ENCODE measurements at places on chromosomes 4 and X.
A peak's percentile ranks its signal among the peaks of the same experiment; 100 is the strongest.

DNA sequence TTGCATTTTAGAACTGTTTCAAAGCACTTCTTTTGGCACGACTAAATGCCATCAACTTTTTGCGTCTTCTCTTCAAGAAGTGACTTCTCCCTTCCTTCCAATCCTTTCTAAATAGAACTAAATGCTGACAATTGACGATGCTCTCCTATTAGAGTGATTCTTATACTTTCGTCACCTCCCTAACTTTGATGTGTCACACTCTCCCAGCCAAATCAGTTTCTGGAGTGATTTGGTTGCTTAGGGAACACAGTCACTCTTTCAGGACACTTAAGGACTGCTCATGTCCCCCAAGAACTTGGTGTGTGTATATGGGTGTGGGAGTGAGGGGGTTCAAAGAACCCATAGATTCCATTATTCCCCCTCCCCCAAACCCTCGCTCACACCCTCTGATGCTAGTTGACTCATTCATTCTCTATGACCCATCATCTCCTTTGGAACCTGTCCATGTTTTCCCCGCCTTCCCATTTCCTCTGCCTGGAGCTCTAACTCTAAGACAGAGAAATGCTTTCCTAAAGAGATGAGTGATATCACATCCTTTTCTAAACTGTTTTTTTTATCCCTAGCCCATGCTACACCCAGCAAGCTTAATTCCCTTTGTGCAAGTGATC lies 26.8 kb upstream of the AREG start:
- DNase-seq = no peak
- H3K4me1 ChIP-seq = no peaks in the 10 kb centered on the region
- H3K27me3 ChIP-seq = no peaks in the 10 kb centered on the region

GRCh38 chr4:76622126-76622525 lies 187.1 kb downstream of the SHROOM3 start:
- no peaks in the 10 kb centered on the region for H3K36me3 ChIP-seq
- no peaks in the 10 kb centered on the region for H3K27me3 ChIP-seq
- DNase-seq = no peak
- H3K4me1 ChIP-seq = peaks cover 41% of the 10 kb centered on the region
- no peak overlapping the region for H3K4me3 ChIP-seq
- peak overlapping the region; percentile 74 for H3K27ac ChIP-seq

DNA sequence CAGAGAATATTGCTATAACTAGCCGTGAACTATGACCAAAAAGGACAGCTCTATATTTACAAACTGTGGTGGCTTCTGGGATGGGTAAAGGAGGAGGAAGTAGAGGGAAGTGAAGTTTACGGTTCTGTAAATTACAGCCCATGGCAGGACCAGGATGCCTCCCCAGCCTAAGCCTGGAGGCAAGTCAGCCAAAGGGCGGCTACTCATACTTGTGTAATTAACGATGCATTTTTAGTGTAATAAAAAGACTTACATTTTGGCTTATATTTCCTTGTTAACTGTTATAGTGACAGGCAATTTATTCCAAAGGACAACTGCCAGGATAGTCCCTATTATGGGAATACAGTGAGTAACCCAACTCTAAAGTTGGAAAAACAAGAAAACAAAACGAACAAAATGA lies 139.9 kb upstream of the OTUD4 start:
- peak; percentile 10 for DNase-seq
- H3K27ac ChIP-seq = no peak overlapping the region
- H3K4me1 ChIP-seq = no peaks in the 10 kb centered on the region
- no peaks in the 10 kb centered on the region for H3K36me3 ChIP-seq
- H3K4me3 ChIP-seq = no peak overlapping the region
- H3K27me3 ChIP-seq = no peaks in the 10 kb centered on the region

DNA sequence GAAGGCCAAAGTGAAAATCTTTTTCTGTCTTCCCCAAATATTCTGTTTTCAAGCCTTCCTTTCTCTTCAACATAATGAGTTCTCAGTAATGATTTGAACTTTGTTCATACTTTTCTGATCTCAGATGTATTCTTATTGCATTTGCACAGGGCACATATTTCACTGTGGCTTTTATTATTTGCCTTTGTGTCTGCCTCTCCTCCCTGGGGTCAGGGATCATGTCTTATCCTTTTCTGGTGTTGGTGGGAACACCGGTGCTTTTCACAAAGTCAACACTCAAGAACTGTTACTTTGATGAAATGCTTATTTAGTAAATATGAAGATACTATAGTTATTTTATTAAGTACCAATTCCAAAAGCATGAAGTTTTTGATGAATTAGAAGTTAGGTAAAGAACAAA lies 143.8 kb downstream of the FRAS1 start:
- H3K27me3 ChIP-seq = no peaks in the 10 kb centered on the region
- no peaks in the 10 kb centered on the region for H3K4me1 ChIP-seq
- H3K4me3 ChIP-seq = no peak overlapping the region

DNA sequence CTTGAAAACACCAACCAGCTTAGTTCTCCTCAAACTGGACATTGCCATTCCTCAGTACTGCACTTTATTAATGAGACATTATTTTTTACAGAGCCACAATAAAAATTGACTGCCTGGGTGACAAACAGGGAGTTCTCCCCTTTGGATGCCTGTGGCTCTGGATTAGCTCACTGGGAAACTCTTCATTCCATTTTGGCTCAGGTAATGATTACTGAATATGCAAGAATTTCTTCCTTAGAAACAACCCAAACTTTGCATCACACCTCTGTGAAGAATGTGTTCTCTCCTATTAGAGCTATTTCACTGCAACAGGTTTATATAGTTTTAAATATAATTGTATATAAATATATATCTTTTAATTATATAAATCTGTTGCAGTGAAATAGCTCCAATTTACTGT lies 2065.8 kb downstream of the ARAP2 start:
- DNase-seq = no peak
- H3K4me1 ChIP-seq = no peaks in the 10 kb centered on the region
- H3K27me3 ChIP-seq = no peaks in the 10 kb centered on the region
- no peak overlapping the region for H3K27ac ChIP-seq

DNA sequence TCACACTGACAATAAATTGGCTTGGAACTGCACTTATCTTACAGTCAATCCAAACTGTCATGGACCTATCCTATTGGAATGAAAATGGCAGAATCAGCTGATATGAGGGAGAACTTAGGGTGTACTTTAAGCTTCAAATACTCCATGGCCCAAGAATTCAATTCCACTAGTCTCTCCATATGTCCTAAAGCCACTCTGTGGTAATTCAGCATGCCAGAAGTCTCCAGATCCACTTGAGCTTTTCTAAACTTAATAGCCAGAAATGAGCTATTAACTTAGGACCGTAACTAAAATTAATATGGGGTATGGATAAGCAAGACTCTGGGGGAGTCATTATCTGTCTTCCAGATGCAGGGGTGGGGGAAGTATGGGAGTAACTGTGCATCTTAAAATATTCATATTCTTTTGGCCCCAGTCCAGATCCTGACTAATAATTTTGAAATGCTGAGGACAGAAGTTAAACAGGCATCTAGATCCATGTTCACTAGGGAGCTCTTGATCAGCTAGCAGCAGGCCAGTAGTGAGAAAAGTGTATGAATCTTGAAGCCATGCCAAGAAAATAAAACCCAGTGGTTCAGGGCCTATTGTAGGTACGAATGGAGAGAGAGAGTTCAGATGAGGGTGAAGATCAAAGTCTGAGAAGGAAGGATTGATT lies 167.6 kb downstream of the DKK2 start:
- H3K36me3 ChIP-seq = no peaks in the 10 kb centered on the region
- H3K27me3 ChIP-seq = no peaks in the 10 kb centered on the region
- DNase-seq = no peak
- no peak overlapping the region for H3K4me3 ChIP-seq
- no peaks in the 10 kb centered on the region for H3K4me1 ChIP-seq

- H3K27me3 ChIP-seq = no peaks in the 10 kb centered on the region
- no peak for DNase-seq
- no peaks in the 10 kb centered on the region for H3K36me3 ChIP-seq
- no peak overlapping the region for H3K27ac ChIP-seq
These were observed 376 bp downstream of the ABCG2 start for GRCh38 chr4:88158038-88158488.

GRCh38 chr4:83625821-83626220 lies 89.9 kb downstream of the GPAT3 start:
- H3K27me3 ChIP-seq = no peaks in the 10 kb centered on the region
- DNase-seq = no peak
- H3K4me3 ChIP-seq = no peak overlapping the region
- H3K27ac ChIP-seq = peak overlapping the region; percentile 66

DNA sequence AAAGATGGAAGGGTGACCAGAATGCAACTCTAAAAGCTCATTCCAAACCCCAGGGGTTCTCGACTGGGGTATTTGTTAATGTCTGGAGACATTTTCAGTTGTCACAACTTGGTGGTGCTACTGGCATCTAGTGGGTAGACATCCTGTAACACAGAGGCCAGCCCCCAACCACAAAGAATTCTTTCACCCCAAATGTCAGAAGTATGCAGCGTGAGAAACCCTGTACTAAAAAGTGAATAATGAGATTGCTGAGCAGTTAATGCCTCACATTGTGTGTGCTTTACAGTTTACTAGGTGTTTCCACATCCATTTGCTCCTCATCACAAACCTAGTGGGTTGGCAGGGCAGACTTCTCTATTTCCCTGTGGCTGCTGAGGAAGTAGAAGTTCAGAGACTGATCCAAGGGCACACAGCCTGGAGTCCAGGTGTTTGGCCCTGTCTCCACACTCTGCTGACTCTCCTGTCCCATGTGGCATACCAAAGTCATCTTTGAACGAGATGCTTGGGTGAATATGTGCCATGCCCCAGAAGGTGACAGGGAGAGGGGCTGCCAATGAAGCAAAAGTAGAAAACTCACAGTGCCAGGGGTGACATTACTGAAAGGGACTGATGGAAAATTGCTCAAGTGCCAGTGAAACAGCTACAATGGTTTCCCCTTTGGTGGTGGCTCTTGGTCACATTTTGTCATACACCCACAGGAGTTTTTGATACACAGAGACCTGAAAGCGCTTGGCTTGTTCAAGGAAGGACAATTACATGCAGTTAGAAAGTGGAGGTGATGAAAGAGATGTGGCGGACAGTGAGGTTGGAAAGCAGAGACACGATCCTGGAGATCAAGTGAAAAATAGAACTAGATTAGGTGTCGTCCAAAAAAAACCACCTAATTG lies 10.1 kb upstream of the TMEM154 start:
- H3K36me3 ChIP-seq = no peaks in the 10 kb centered on the region
- H3K27me3 ChIP-seq = no peaks in the 10 kb centered on the region
- DNase-seq = no peak
- no peak overlapping the region for H3K4me3 ChIP-seq
- no peaks in the 10 kb centered on the region for H3K4me1 ChIP-seq

GRCh38 chrX:22666441-22666840 lies 333.3 kb upstream of the DDX53 start:
- H3K4me3 ChIP-seq = no peak overlapping the region
- no peaks in the 10 kb centered on the region for H3K27me3 ChIP-seq
- no peak overlapping the region for H3K27ac ChIP-seq
- H3K36me3 ChIP-seq = no peaks in the 10 kb centered on the region

GRCh38 chrX:24493740-24494581 lies 28.9 kb downstream of the PDK3 start:
- H3K36me3 ChIP-seq = no peaks in the 10 kb centered on the region
- H3K27ac ChIP-seq = peak overlapping the region; percentile 58
- no peaks in the 10 kb centered on the region for H3K27me3 ChIP-seq
- DNase-seq = no peak
- peaks cover 22% of the 10 kb centered on the region for H3K4me1 ChIP-seq
- no peak overlapping the region for H3K4me3 ChIP-seq

DNA sequence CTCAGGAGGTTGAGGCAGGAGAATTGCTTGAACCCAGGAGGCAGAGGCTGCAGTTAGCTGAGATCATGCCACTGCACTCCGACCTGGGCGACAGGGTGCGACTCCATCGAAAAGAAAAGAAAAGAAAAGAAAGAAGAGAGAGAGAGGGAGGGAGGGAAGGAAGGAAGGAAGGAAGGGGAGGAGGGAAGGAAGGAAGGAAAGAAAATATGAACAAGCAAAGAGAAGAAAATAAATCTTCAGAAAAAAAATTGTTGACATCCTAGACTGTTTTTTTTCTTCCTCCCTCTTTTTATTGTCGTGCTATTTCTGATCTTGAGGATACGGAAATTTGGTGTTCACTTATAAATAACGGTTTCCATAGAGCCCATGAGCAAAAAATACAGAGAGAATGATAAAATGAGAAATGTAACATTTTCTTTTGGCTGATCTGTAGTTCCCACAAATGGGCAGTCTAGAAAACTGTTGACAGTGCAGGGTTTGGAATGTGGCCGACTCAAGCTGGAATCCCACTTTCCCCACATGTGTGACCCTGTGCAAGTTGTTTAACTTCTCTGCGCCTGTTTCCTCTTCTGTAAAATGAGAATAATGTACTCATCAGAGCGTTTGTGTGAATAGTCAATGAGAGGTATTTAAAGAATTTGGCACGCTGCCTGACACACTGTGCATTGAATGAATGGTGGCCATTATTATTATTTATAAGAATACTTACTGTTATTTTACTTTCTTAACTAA lies 19.4 kb downstream of the SORBS2 start:
- no peaks in the 10 kb centered on the region for H3K36me3 ChIP-seq
- no peak overlapping the region for H3K4me3 ChIP-seq
- peak; percentile 10 for DNase-seq
- H3K27me3 ChIP-seq = no peaks in the 10 kb centered on the region
- peaks cover 54% of the 10 kb centered on the region for H3K4me1 ChIP-seq
- peak overlapping the region; percentile 73 for H3K27ac ChIP-seq

DNA sequence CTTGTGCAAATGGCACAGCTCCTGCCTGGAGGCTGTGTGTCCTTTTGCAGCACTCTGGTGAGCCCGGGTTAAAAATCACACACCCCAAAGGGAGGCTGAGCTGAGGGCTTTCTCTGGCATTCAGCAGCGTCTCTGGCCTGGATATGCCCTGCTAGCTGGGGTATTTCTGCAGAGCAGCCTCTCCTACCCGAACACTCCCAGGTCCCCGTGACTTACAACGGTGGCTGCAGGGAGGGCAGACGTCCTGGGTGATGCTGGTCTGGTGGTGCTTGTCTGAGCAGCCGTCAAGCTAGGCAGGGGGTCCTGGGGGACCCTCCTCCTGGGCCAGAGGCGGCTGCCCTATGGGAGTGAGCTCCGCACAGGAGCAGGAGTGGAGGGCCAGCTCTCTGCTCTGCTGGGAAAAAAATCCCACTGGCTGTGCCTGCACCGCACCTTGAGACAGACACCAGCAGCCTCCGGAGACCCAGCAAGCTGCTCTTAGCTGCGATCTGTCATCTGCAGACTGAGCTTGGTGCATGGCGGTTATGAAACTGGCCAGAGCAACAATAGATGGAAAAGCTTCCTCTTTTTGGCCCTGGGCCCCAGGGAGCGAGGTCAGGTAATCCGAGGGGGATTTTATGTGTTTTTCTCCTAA lies 41.3 kb upstream of the ASMTL start:
- DNase-seq = no peak
- peak overlapping the region; percentile 12 for H3K4me3 ChIP-seq
- H3K36me3 ChIP-seq = no peaks in the 10 kb centered on the region

DNA sequence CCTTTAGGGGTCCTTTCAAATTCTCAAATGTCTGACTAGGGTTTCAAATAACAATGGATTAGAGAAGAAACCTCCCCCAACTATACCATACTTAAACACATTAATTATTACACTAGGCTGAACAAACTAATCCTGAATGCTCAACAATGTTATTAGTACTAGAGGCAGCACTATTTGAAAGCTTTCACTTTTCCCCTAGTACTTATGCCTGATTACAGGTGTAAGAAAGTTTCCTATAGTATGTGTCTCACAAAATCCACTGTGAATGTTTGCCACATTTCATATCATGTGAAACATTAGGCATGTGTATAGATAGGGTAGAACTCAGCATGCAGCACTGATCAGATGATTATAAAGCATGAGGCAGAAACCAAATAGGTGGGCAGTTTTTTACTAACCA lies 336.2 kb downstream of the ZNF674 start:
- H3K27ac ChIP-seq = no peak overlapping the region
- no peak overlapping the region for H3K4me3 ChIP-seq
- no peaks in the 10 kb centered on the region for H3K4me1 ChIP-seq
- no peaks in the 10 kb centered on the region for H3K36me3 ChIP-seq
- H3K27me3 ChIP-seq = no peaks in the 10 kb centered on the region

Data from esophagus muscularis mucosa (tissue), 4 donors.